ENCODE measurements at places on chromosomes 6 and 20.

DNA sequence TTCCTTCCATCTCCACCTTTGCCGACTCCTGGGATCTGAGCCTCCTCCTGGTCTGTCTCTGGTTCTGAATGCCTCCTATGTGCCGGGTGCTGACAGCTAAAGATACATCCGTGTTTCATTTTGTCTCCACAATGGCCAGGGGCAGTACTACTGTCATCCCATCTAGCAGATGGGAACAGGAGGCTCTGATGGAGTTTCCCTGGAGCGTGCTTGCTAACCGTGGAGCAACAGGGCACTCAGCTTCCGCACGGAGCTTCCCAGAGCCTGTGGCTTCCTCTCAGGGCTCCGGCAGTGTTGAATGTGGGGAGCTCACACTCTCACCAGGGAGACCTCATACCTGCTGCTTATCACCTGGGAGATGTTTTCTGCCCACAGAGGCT, 11.9 kb upstream of the NPBWR2 start:
- DNase-seq, result no peak

GRCh38 chr20:50655311-50655880, 35.9 kb downstream of the RIPOR3 start:
- DNase-seq, result no peak

DNA sequence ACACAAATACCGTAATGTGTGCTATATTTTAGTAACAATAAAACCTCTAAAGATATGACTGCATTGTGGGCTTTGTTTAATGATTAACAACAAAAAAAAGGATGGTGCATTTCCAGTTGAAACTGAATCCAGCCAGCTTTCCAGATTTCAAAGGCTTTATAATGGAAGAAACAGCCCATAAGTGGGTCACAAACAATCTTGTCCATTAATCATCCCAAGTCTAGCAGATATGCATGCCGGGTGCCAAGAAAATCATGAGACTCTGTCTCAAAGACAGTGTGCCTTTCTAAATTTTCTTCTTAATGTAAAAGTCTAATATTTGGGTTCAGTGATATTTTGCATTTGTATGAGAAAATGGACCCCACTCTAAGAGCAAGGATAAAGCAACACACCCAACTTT, 20.6 kb upstream of the LAMP5 start:
- no peak for DNase-seq

DNA sequence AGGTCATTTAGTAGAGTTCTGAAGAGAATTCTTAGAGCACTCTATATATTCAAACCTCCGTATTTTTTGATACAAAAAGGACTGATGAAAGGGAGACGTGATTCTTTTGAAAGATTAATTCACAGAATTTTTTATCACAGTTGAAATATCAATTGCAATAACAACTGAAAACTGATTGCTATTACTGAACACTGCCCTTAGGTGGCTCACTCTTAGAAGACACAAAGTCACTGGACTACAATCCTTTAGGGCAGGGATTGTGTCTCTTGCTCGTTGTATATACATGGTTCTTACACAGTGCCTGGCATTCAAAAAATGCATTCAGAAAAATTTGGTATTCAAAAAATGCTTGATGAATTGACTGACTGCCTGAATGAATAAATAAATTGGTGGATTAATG, 17.1 kb upstream of the CALHM6 start:
- peak; percentile 21 for DNase-seq

DNA sequence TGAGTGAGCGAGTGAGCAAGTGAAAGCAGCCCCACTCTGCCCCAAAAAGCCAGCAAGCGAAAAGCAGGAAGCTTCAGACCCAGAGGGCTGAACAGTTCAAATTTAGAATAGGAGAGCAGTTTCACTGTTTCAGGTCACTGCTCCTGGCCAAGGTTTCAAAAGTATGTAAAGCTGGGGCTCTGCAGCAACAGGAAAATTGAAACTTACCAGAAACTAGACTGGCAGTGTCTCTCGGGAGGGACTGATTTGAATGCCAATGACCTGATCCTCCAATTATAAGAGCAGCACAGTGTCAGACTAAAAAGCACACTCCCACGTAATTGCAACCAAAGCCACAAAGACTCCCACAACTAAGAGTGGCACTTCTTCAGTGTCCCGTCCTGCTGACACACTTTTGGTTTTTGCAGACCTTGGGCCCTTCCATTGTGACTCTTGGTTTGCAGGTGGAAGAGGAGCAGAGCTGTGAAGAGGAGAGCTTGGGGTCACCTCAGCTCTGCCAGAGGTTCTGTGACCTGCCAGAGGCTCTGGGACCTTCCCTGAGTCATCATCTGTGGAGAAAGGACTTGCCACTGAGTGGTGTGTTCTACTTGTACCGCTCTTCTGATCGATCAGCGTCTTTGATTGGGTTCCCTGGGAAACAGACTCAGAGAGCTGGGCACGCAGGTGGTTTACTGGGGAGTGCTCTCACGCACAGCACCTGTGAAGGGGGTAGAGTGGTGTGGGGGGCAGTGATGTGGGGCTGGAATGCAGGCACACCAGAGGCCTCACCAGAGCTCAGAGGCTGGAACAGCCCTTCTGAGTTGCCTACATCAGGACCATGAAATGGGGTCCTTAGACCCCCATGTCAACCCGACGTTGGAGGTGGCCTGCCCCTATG, 52.7 kb upstream of the PTGIS start:
- no peak for DNase-seq

GRCh38 chr6:48560408-48560807, 449.4 kb upstream of the PTCHD4 start:
- DNase-seq, result peak; percentile 19

DNA sequence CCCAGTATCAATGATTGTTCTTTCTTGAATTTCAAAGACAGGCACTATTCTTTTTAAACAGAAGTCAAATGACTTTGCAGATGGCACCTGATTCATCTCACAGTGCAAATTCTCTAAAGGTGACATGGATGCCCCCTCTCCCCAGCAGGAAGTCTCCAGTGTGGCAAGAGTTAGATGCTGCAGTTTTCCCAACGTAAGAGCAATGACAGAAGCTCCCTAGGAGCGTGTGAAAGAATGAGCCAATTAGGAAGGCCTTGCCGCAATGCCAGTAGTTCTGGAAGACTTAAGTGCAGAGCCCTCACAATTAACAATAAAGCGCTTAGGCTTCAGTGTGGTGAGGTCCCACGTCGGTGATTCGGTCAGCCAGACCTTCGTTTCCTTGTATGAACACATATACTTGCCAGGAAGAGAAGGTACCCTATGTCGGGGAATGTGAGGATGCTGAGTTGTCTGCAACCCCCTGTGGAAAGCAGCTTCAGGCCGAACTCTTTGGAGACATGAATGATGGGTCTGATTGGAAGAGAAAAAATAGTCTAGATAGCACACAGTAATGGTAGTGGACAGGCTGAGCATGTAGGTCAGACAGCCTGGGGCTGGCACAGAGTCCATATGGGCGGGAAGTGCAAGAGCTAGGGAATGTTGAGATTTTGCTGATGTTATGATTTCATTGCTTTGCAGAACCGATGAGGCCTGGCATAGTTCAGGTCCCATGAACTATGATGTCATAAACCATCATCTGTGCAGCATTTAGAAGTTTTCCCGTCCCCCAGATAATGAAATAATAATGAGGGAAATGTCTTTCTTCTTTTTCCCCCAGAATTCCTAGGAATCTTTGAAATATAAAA, 132.6 kb downstream of the PHACTR1 start:
- DNase-seq, result no peak

Measured in urothelium cell line (cell line).